ENCODE measurements at places on chromosomes 5 and 9.

DNA sequence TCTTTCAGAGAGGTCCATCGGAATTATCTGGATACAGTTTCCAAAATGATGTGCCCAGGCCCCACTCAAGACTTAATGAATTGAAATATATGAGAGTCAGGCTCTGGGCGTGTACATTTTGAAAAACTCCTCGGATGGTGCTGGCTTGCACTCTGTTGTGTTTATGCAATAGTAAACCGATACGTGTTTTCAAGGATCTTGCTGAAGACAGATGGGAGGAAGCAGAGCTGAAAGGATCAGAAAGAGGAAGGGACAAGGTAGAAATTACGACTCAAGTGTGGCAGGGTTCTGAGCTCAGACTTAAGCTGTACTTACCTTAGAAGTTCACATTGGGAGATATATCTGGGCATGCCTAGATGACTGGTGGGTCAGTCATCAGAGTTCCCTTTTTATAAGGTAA lies 13.7 kb upstream of the STOM start:
- DNase-seq: no peak

DNA sequence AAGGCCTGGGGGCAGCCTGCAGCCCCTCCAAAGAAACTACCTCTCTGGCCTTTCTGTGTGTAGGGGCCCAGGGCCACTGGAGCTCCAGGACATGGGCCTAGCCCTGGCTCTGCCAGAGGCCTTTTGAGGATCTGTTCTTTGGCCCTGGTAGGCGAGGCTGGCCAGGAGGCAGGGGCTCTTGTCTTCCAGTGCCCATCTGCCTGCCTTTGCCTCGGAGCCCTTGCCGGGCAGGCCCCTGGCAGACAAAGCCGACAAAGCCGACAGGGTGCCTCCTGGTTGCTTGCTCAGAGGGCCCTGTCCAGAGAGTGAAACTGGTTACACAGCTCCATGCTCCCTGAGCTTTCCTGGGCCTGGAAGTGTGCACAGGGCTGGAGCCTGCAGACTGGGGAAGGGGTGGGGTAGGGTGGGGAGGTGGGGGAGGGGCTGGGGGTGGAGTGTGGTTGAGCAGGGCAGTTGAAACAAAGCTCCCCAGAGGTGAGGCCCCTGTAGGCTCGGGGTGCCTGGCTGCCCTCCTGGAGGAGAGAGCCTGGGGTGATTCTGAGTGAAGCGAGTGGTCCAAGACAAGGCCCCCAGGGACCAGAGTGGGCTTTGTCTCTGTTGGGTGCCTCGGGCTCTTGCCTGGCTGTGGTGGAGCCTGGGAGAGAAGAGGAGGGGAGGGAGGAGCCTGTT lies 29.3 kb downstream of the PTPA start:
- peak; percentile 83 for DNase-seq

DNA sequence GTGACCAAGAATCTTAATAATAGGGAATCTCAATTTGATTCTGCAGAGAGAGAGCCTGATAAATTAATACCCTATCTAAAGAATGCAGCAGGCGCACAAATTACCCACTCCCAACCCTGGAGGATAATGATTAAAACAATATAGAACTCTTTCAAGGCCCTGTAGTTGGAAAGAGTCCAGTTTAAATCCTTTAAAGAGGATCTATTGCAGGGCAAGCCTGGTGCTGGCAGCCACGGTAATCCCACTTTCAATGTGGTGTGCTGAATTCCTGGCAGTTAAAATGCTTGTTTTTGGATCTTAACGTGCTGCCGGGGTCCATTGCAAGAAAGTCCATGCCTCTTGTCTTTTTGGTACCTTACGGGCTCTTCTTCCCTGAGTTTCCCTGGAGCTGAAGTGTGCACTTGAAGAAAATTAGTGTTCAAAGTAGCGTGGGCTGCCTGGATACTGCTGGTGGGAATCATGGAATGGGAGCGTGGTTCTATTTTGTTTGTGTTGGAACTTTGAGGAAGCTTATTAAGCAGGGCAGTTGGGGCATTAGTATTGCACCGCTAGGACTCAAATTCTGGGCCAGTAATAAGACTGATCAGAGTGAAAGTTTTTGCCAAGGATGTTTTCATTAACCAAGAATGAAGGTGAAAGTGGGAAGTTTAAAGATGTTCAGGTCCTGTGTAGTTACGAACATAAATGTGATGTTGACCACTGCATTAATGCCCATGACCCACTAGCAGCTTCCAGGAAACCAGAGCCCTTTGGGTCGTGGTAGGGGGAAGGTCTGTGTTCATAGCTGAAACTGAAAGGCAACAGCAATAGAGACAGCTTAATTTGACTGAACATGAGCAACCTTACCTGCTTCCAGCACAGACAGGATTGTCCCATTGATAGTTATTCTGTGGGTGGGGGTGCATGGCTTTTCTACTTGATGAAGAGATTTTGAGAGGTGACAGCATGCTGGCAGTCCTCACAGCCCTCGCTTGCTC lies 20.8 kb downstream of the MARCHF6 start:
- no peak for DNase-seq

- DNase-seq: no peak
Measured at GRCh38 chr9:134272302-134273023, 53.8 kb upstream of the RXRA start.

DNA sequence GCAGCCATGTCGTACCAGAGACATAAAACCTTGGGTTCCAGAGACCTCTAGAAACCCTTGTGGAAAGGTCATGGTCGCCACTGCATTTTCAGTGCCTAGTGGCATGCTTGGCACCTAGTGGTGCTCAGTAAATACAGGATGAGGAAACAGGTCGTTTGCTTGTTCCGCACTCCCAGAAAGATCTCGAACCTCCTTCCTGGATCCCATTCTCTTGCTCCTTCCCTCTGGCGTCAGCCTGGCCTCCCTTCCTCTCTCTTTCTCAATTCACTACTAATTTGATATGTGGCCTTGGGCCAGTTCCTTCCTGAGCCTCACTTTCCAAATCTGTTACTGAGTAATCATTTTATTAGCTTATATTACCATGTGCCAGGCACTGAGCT lies 4.4 kb downstream of the NDST1 start:
- no peak for DNase-seq

DNA sequence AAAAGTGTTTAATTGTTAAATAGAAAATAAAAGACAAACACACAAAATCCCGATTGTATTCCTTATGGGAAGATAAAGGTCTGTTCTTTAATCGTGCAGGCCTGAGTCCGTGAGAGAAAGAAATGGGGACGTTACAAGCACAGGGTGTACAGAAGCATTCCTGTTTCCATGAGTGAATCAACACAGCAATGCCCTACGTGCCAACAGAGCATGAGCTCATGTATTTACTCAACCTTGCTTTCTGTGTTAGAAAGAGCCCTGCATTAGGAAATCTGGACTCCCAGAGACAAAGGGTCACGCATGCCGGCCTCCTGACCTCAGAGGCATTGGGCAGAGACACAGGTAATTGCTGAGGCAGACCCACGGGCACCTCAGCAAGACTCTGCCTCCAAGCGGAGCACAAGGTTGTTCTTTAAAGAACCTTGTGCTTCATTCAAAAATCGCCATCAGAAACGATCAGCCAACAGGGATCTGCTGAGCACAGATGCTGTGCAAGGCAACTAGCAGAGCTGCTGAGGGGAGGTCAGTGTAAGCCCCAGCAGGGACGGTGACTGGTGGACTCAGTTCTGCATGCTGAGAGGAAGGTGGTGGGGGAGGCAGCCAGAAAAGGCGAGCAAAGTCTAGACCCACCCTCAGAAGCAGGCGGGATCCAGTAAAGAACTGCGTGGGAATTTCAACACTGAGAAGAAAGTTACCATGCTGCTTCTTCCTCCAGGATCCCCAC lies 101.0 kb downstream of the TLE1 start:
- DNase-seq: no peak

DNA sequence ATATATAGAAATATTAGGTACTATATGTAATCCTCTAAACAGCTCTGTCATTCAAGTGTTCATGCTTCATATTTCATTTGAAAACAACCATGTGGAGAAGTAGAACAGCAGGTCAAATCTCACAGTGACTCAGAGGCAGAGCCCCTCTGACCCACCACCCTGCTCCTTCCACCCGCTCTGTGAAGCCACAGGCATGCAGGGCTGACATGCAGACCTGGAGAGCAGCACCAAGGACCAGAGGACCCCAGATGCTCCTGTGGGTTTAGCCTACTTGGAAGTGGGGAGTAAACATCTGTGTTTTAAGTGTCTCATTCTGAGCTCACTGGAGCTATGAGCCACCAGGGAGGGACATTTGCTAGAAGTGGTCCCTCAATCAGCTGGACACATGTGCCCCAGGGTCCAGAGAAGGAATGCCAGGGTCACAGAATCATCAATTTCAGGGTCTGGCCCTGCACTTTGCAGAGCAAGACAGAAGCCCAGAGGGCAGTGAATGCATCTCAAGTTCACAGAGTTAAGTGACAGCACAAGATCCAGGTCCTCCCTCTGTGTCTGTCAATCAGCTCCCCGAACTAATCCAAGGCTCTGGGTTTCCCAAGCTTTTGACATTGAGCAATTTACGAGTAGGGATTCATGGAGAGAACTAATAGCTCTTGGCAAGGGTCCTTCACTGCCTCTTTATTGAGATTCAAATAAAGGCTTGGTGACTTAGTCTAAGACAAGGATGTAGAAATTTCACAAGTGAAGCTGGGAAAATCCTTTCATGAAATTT lies 441.1 kb downstream of the SEMA5A start:
- DNase-seq: no peak

GRCh38 chr9:89367281-89367680 lies 49.0 kb downstream of the SECISBP2 start:
- DNase-seq: no peak

GRCh38 chr9:36177571-36177970 lies 8.4 kb downstream of the CCIN start:
- no peak for DNase-seq

All from HAP-1 (cell line).